Hematopoietic multipotent progenitor cell (in vitro differentiated cells): ENCODE measurements at places on chromosomes 16 and 17.

GRCh38 chr17:50925296-50925891, 59.2 kb upstream of the TOB1 start:
- no peak for DNase-seq

- peak; percentile 28 for DNase-seq
Measured at GRCh38 chr17:77391668-77392375, 251.1 kb downstream of the SEC14L1 start.

DNA sequence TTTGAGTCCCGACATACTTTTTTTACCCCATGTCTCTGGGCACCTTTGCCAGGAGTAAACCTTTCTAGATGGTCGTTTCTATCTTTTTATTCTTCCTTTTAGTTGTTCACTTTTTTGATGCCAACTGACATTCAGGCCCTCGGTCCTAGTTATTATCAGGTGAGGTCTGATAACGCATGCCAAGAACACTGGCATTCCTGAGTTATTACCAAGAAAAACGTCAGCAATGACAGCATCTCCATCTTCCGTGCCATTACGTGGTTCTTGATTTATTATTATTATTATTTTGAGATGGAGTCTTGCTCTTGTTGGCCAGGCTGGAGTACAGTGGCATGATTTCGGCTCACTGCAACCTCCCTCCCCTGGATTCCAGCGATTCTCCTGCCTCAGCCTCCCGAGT, 21.4 kb downstream of the HASPIN start:
- no peak for DNase-seq

DNA sequence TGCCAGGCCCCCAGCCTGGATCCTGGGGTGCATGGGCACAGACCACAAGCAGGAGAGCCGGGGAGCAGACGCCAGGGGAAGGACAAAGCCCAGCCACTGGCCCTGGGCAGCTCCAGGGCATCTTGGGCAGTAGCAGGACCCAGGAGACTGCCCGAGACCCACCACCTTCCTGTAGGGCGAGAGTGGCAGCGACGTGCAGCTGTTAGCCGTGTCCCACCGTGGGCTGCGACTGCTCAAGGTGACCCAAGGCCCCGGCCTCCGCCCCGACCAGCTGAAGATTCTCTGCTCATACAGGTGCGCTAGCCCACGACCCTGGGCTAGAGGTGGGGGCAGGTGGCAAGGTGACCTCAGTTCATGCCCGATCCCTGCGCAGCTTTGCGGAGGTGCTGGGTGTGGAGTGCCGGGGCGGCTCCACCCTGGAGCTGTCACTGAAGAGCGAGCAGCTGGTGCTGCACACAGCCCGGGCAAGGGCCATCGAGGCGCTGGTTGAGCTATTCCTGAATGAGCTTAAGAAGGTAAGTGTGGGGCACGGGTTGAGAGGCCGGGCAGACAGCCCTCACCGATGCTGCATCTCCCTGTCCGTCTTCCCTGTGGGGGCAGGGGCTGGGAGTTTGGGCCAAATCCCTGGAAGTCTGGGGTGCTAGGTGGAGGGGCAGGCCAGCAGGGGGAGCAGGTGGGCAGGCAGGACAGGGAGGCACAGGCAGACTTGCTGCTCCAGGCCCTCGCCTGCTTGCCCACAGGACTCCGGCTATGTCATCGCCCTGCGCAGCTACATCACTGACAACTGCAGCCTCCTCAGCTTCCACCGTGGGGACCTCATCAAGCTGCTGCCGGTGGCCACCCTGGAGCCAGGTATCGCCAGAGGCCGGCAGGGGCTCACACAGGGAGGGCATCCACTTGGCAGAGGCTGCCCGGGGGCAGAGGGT, 13.5 kb upstream of the SMIM5 start:
- no peak for DNase-seq

GRCh38 chr17:58521680-58522079, 7.2 kb upstream of the MTMR4 start:
- no peak for DNase-seq

GRCh38 chr17:855569-855968, 73.4 kb downstream of the MRM3 start:
- DNase-seq: no peak

- DNase-seq: no peak
Measured at GRCh38 chr17:34820248-34820801, 140.9 kb downstream of the CCT6B start.
